ENCODE measurements at places on chromosomes 2 and 18. TPM values are rescaled to one million over a fixed set of nuclear protein-coding genes. Genes with fewer than 3 reads are reported as not detected.

- no peak for DNase-seq
- no peak overlapping the region for H3K4me3 ChIP-seq
- H3K4me1 ChIP-seq: peaks cover 32% of the 10 kb centered on the region
- peak overlapping the region; percentile 97 for H3K27ac ChIP-seq
Measured at GRCh38 chr2:216056739-216057138, 24.9 kb downstream of the PECR start.

- H3K27me3 ChIP-seq: peaks cover 5% of the 10 kb centered on the region
- H3K27ac ChIP-seq: no peak overlapping the region
- no peaks in the 10 kb centered on the region for H3K4me1 ChIP-seq
- no peak overlapping the region for H3K4me3 ChIP-seq
- DNase-seq: no peak
Measured at GRCh38 chr2:160200921-160201320, 849 bp upstream of the ITGB6 start.

GRCh38 chr2:168192839-168193616 lies 54.4 kb downstream of the STK39 start:
- peaks cover 18% of the 10 kb centered on the region for H3K36me3 ChIP-seq
- DNase-seq: peak; percentile 66
- no peaks in the 10 kb centered on the region for H3K27me3 ChIP-seq
- H3K4me1 ChIP-seq: peaks cover 71% of the 10 kb centered on the region
- peak overlapping the region; percentile 45 for H3K4me3 ChIP-seq

DNA sequence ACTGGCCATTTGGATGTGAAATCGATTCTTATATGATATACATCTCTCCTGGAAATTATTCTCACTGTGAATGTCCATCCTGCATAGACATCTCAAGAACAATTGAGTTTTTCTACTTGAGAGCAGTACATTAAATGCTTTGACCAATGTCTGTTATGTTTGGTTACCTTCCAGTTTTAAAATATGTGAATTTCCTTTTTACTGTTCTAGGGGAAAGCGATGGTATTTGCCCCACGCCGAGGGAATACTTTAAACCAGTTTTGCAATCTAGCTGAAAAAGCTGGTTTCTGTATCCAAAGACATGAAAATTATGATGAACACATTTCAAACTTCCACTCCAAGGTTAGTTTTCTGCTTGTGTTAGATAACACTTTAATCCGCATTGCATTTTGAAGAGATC lies 175.3 kb upstream of the SIX3 start:
- H3K27ac ChIP-seq: no peak overlapping the region
- no peaks in the 10 kb centered on the region for H3K36me3 ChIP-seq
- no peak for DNase-seq
- no peak overlapping the region for H3K4me3 ChIP-seq
- no peaks in the 10 kb centered on the region for H3K4me1 ChIP-seq

GRCh38 chr18:45255197-45255890 lies 359.9 kb upstream of the SLC14A2 start:
- peaks cover 4% of the 10 kb centered on the region for H3K27me3 ChIP-seq
- H3K4me1 ChIP-seq: no peaks in the 10 kb centered on the region
- H3K36me3 ChIP-seq: no peaks in the 10 kb centered on the region
- H3K4me3 ChIP-seq: no peak overlapping the region
- DNase-seq: no peak

Gene DQX1
- total RNA-seq: 0.18 TPM

Measured in activated CD8-positive, alpha-beta T cell treated with anti-CD3 and anti-CD28 coated beads, Interleukin-2, amount 10 ng/mL, durations not matched to agents 7 days and 5 days (primary cell).